ENCODE measurements at places on chromosomes 5 and 9. TPM values are rescaled to one million over a fixed set of nuclear protein-coding genes. Genes with fewer than 3 reads are reported as not detected.

DNA sequence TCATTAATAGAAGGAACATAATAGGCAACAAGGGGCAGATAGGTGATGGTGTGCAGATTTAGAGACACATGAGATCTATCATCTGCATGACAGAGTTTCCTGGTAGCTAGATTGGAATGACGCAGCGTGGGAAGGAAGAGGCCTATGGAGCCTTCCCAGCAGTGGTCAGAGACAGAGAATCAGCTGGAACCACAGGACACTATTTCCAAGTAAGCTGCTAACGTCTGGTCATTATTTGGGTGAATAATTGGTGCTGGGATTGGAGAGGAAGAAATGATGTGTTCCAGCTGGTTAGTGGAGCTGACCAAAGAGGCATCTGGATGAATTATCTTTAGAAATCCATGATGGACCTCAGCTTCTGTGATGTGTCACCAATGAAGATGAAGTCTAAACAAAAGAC, 91.2 kb upstream of the PRR16 start:
- no peak for DNase-seq

DNA sequence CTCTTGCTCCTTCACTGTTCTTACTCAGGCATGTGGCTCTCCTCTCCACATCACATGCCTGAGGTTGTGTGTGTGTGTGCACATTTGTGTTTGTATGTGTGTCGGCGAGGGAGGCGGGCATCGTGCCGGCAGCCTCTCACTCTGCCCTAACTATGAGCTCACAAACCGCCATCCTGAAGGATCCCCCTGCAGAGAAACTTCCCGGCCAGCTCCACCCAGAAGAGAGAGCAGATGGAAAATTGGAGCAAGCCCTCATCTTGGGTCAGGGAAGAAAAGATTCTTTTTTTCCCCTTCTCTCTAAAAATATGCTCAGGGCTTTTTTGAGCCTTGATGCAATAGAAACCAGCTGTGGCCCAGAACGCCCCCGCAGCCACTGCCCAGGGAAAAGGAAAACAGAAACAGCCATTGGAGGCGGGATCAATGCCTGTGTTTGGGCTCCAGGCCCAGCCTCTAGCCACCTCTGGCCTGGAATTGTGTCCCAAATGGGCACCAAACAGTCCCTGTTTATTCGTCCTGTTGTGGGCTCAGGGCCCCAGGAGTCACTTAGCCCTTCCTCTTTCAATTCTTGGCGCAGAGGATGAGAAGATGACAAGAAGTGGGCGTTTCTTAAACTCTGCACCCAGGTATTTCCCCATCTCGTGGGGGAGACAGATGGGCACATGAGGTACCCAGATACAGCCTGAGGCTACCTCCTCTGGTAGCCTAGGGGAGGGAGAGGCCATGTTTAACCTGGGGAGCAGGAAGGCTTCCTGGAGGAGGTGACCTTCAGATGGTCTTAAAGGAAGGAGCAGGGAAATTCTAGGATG, 151.5 kb downstream of the RGS3 start:
- DNase-seq: peak; percentile 29

- no peak for DNase-seq
Observed at GRCh38 chr5:134460551-134460950, 48.9 kb upstream of the CDKN2AIPNL start.

DNA sequence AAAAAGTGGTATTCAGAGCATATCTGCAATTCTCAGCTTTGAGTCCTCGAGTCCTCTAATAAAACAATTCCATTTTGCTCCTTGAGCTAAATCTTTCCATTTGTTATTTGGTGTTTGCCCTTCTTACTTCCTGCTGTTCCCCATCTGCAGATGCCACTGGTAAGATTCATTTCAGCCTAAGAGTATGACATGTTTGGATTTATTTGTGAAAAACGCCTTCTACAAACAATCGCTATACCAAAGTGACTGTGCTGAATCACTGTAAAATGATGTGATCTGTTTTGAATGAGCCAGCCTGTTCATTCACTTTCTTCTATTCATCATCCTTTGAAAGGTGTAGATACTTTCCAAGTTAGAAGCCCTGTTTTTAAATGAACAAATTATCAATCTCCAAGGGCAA, 27.7 kb downstream of the KCTD16 start:
- no peak for DNase-seq

The CCDC152 gene
- total RNA-seq: not detected

GRCh38 chr9:124761196-124761595, 9.9 kb downstream of the NR6A1 start:
- DNase-seq: no peak

- DNase-seq: peak; percentile 16
Observed at GRCh38 chr9:137315581-137316011, 13.5 kb upstream of the NRARP start.
